ENCODE measurements at places on chromosomes 7 and 10.

DNA sequence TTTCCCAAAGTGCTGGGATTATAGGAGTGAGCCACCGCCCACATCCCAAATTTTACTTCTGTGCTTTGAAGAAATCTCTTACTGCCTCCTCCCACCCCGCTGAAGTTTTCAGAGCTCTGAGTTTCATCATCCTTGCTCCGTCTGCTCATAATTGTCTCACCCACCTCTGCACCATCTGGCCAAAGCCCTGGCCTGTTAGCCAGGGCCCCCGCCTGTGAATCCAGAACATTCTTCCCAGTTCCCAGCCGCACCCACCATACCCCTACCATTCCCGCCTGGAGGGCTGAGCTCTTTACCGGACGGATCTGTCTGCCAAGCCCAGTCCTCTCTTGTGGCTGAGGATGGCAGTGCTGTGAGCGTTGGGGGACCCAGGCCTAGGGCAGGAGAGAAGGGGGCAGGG lies 14.5 kb downstream of the SSC4D start:
- DNase-seq: no peak

GRCh38 chr7:131046246-131046645 lies 281.4 kb upstream of the MKLN1 start:
- no peak for DNase-seq

- no peak for DNase-seq
Measured at GRCh38 chr10:7417103-7417623, 6.3 kb upstream of the SFMBT2 start.

- no peak for DNase-seq
Measured at GRCh38 chr10:8017277-8017676, 37.2 kb upstream of the GATA3 start.

GRCh38 chr7:45402480-45403218 lies 171.5 kb upstream of the ADCY1 start:
- no peak for DNase-seq

GRCh38 chr7:16791071-16791470 lies 13.7 kb downstream of the AGR2 start:
- no peak for DNase-seq

GRCh38 chr7:34070511-34071323 lies 165.4 kb downstream of the BMPER start:
- DNase-seq: no peak

DNA sequence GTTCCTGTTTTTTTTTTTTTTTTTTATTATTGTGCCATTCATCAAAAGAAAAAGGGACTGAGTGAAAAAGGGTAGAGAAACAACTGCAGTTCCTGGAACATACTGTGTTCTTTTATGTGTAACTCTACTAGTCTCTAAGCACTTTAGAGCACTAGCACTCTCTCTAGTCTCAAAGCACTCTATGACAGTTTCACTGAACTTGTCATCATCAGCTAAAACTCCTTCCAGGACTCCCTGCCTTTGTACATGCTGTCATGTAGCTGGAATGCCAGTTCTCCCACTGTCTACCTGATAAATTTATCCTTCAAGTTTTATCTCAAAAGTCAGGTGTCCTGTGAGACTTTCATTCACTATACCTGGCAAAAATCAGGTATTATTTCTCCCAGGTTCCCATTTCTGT lies 146.1 kb downstream of the RNF133 start:
- no peak for DNase-seq

DNA sequence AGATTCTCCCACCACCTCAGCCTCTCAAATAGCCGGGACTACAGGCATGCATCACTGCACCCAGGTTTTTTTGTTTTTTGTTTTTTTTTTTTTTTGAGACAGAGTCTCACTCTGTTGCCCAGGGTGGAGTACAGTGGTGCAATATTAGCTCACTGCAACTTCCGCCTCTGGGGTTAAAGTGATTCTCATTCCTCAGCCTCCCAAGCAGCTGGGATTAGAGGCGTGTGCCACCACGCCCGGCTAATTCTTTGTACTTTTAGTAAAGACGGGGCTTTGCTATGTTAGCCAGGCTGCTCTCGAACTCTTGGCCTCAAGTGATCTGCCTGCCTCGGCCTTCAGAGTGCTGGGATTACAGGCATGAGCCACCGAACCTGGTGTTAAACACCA lies 107.5 kb upstream of the KIF5B start:
- DNase-seq: no peak

GRCh38 chr10:33377658-33378025 lies 43.2 kb upstream of the NRP1 start:
- DNase-seq: no peak

GRCh38 chr10:11105676-11106004 lies 88.0 kb downstream of the CELF2 start:
- DNase-seq: no peak

DNA sequence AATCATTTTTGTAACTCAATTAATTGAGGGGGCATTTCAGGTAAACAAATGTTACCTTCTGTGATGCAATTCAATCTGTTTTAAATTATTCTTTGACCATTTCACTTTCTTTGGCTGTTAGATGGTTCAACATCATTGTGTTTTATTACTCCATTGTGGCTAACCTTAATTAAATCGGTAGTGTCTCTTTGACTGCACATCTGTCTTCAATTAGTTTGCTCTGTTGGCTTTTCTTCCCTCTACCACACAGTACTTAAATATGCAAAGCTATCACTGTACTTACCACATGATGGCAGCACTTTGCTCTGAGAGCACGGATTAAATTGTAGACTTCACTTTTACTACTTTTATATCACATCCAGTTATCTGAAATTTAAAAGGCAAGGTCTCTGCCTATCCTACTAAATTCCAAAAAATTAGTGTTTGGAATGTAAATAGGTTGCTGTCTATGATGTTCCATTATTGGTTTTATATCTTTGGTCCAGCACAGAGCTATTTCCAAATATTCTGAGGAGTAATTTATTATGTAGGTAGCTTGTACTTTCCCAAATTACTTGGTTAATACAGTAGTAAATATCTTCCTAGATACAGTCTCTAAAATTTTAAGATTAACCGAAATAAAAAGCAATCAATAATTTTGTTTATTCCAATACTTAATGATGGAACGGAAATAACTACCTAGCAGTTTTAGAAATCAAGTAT lies 352.0 kb downstream of the PCLO start:
- DNase-seq: no peak

GRCh38 chr10:59872892-59873463 lies 33.4 kb downstream of the CCDC6 start:
- no peak for DNase-seq

DNA sequence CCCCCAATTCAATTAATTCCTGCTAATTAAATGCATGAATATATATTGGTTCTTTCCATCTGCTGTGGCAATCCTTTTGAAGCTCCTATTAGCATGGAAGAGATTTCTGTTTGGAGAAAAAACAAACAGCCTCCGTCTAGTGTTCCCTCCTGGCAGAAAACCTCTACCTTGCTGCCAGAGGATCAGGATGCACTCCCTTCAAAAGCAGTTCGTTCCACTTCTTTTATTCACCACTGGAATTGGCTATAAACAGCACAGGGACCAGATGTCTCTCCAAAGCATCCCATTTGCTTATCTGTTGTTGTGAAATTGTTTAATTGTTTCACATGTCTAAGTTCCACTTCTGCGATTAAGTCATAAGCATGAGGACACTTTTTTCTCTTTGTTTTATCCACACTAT lies 77.8 kb upstream of the PTN start:
- DNase-seq: no peak

- no peak for DNase-seq
Measured at GRCh38 chr10:62045765-62046521, 144.4 kb downstream of the ARID5B start.

- no peak for DNase-seq
Measured at GRCh38 chr7:135713836-135714470, 14.0 kb downstream of the SLC13A4 start.

DNA sequence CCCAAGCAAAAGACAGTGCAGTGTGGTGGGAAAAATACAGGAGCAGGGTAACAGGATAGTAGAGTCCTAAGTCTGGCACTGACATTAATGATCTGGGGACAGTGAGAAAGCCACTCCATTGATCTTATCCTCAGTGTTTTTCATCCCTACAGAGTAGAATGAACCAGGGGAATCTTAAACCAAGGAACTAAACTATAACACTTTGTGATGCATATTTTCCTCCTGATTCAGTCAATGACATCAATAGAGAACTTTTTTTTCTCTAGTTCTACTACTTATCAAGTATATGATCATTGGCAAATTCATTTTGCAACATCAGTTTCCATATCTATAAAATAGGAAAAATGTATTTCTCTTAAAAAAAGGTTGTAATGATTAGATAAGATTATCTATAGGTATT lies 151.1 kb downstream of the TMEM26 start:
- DNase-seq: no peak

GRCh38 chr10:21002091-21002878 lies 105.2 kb upstream of the NEBL start:
- no peak for DNase-seq

- DNase-seq: no peak
Measured at GRCh38 chr10:80465451-80465835, 11.3 kb downstream of the TSPAN14 start.

- DNase-seq: no peak
Measured at GRCh38 chr10:114653926-114654325, 4.1 kb downstream of the ABLIM1 start.

GRCh38 chr10:29426420-29426819 lies 137.6 kb downstream of the LYZL1 start:
- no peak for DNase-seq
